NCI-H1092 treated with DMSO at 0.1 percent for 48 hours (cell line): ENCODE measurements at places on chromosomes 7 and 10.
A peak's percentile ranks its signal among the peaks of the same experiment; 100 is the strongest.

DNA sequence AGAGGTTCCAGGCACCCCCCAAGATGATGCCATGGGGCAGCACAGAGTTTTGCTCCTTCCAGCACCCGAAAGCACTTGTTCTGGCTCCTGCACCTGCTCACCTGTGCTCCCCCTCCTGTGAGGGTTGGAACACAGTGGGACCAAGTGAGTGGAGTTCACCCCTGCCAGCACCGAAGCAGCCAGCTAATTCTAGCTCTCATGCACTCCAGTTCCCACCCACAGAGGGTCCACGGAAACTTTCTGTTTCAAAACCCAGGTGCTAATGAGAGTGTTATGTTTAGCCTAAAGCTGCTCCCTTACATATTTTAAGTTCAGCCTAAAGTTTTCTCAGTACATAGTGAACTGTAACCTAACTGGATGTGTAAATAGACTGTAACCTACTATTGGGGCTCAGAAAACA is 42.6 kb upstream of the SLC35G1 start:
- no peak for DNase-seq

GRCh38 chr10:127386606-127387327 is 162.3 kb upstream of the NPS start:
- no peak for DNase-seq

DNA sequence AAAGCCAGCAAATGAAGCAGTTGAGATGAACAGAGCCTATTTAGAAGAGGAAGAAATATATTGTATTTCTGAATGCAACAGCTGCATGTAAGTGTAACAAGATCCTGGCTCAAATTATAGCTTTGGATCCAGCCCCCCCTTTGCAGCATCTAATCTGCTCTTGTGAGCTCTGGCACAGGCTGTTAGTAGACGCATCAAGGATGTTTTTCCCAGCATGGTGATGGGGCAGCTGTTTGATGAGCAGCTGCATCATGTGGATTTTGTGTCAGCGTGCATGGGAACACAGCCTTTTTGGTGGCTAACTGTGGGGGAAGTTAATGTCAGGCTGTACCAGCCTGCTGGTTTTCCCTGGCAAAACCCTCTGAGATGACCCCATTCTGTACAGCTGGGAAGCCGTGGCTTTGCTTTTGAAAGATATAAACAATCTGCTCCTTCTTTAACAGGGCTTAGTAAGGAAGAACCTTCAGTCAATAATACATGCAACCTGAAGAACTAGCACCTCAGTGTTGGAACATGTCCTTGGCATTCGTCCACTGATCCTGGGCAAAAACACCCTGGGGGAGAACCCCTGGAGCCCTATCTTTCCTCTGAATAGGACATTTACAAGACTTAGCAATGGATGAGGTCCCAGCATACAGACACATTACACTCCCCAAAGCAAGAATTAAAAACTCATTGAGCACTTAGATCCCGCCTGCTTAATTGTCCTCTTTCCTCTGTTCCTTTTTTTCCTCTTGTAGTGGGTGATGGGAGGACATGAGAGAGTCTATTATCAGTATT is 70.6 kb downstream of the NPS start:
- peak; percentile 77 for DNase-seq

DNA sequence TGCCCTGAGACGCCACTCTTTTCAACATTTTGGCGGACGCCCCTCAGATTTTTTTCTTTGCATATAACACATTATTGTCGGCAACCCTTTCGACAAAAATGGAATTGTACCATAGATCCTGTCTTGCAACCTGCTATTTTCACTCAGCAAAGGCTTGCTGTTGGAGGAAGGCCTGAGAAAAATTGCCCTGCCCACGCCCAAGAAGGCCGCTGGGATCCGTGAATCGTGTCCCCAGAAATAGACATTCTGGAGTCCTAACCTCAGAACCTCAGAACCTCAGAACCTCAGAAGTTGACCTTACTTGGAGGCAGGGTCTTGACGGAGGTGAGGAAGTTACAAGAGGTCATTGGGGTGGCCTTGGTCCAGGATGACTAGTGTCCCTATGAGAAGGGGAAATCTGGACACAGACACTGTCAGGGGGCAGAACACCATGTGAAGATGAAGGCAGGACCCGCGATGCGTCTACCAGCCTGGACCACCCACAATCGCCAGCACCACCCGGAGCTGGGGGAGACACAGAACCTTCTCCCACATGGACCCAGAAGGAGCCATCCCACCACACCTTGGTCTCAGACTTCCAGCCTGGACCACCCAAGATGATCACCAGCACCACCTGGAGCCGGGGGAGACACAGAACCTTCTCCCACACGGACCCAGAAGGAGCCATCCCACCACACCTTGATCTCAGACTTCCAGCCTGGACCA is 19.1 kb upstream of the DNAAF5 start:
- DNase-seq, result no peak

- no peak for DNase-seq
These were observed 63.7 kb downstream of the ZNRF2 start for GRCh38 chr7:30348083-30348560.

DNA sequence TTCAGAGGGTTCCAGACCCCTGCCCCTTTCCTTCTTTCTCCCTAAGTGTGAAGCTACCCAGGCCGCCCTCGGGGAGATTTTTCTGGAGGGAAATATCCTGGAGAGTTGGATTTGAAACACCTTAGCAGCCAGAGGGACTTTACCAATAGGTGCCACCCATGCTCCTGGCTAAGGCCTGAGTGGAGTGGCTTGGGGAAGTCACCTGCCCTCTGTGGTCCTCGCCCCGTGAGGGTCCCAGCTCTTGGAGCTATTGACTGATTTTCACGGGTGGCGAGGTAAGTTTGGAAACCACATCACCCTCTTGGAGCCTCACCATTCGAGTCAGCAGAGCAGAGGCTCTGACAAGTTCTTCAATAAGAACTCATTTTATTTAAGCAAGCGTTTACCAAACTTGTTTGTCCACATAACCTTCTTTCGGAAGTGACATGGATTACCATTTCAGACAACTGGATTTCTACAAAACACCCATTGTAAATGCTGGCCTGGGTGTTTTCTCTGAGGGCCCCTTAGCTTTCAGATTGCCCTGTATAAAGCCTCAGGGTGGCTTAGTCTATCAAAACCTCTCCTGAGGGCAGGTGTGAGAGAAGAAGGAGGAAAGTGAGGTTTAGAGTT is 20.4 kb downstream of the AQP1 start:
- DNase-seq, result no peak

DNA sequence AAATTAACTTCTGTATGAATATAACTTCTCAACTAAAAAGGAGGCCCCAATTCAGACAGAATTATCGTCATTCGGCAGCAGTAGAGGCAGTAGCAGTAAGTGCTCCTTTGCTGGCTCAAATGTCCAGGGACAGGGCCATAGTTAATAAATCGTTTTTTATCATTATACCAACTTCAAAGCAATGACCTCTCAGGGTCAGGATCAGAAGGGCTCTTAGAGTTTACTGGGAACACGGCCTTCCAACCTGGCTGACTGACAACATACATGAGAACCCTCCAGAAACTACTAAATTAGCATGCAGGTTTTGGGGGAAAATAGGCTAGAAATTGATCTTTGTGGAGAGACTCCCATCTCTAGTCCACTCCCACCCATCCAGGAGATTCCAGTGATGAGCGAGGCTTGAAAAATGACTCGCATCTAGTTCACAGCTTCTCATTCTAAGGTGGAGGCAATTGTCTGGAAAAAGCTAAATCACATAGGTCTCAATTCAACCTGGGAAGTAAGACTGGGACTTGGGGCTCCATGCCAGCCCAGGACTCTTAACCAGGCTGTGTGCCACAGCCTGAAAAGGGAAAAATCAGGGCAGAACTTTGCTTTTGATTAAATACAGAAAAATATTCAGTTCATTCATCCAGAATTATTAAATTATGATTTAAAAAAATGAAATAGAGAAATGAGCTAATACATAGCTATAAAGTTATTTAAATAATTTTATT is 84.6 kb downstream of the ABLIM1 start:
- no peak for DNase-seq

- no peak for DNase-seq
These were observed 5.4 kb downstream of the RAB11FIP2 start for GRCh38 chr10:118041316-118041715.

DNA sequence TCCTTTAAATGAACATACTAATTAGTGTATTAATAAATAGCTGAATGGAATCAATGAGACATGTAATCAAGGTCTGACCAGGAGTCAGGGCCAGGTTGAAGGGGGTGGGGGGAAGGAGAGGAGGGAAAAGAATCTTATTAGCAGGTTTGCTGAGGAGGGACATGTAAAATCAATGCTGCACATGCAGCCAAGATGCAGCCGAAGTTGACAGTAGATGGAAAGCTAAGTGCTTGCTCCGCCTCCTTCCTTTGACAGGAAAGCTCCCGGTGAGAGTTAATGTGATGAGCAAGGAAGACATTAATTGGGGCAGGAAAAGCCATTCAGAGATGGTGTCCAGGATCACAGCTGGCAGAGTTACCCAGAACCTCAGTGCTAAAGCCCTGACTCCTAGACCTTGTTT is 24.4 kb downstream of the PLXNA4 start:
- no peak for DNase-seq

- no peak for DNase-seq
These were observed 56.0 kb upstream of the ST8SIA6 start for GRCh38 chr10:17510242-17510908.

- no peak for DNase-seq
These were observed 10.5 kb downstream of the MBL2 start for GRCh38 chr10:52762088-52762487.

- no peak for DNase-seq
These were observed 32.9 kb downstream of the WIPI2 start for GRCh38 chr7:5222841-5223411.

DNA sequence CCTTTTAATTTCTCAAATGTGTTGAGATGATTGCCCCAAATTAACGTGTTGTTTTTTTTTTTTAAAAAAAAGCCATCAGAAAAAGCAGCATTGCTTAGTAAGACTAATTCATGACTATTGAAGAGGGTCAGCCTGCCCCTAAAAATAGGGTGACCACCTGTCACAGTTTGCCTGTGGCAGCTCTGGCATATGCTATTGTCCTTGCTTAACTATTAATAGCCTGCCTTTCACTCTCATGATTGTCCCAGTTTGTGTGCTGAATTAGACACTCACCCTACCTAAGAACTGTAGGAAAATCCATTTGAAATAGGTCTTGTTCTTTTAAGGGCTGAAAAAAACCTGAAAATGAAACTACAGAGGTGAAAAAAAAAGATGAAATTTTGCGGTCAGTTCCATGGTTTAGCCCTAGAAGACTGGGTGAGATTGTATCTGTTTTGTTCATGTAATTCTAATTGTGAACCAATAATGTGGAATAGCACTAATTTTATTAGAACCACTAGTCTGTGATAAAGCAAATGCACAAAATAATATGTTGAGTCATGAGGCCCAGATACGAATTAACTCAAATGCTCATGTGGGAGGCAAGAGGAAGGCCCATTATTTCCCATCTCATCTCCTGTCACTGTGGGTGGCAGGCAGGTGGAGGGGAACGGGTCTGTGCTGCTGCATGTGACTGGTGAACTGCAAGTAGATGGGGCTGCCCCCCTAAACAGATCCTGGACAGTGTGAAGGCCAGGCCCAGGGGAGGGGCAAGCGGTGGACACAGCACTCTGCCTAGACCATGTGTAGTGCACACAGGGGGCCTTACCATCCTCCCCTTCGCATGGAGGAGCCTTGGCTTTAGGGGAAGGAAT is 265.4 kb upstream of the NFE2L3 start:
- peak; percentile 25 for DNase-seq

DNA sequence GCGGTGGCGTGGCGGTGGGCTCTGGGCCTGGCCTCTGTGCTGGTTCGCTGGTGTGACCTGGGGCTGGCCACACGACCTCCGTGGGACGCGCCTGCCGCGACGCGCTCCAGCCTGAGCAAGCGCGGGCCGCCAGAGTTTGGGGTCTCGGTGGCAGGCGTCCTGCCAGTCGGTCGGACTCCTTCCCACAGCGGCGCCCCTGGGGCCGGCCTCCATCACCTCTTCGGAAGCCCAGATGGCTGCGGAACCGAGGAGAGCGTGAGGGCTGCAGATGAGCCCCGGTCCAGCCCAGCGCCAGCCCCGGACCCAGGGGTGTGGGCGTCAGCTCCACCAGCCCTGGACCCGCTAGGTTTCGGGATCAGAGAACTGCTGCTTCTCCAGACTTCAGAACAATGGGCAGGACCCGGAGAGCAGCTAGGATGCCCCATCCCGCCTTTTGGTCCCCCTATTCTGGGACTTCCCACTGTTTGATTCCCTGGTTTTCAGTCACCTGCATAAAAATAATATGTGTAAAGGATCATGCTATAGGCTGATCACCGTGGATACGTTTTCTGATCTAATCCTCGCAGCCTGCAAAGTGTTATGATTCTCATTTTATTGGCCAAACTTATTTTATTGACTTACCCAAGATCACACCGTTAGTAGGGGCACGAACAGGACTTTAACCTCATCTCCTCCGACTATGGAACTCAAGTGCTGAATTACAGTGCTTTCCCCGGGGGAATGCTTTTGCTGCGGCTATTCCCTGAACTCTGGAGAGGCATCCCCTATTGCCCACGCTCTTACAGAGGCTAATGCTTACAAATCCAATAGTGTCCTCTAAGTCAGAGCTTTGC is 2.8 kb downstream of the CYP26C1 start:
- no peak for DNase-seq

DNA sequence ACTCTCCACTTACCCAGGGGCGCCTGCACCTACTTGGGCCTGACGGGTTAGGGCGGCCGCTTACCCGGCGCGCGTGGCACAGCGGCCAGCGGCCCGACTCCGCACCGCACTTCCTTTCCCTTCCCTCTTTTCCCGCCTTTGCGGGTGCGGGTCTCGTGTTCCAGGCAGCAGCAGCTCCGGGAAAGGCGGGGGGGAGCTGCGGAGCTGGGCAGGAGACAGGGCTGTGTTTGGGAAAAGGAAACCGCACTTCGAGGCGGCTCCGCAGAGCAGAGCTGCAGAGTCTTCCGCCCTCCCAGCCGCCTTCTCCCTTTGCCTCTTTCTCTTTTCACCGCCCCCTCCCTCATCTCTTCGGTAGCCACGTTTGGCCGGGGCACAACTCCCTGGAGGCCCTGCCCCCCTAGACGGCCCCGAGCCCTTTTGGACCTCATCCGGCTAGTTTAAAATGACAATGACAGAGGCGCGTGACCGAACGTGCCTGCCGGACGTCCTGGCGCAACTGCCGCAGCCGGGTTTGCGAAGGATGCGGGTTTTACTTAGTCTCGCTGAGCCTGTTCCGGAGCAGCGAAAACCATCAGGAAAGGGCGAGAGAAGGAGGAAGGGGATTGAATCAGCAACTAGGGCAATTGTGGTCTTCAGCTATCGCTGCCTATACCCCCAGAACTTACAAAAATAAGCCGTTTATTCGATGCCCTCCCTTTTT is 7.9 kb upstream of the PAX2 start:
- DNase-seq, result no peak

GRCh38 chr7:7779888-7780287 is 61.5 kb upstream of the RPA3 start:
- DNase-seq, result no peak

DNA sequence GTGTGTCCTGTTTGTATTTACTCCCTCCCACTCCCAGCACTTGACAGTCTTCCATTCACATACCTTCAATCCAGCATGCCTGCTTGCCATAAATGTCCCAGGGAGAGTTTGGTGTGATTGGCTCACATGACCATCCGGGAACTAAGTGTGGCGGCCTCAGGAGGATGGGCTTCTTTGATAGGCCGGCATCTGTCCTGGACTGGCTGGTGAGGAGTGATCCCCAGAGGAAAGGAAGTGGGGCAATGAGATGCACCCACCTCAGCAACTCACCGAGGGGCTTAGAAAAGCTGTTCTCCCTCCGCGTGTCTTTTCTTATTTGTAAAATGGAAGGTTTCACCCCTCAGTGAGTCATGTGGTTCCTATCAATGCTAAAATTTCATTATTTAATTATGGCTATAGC is 14.9 kb upstream of the EBF3 start:
- DNase-seq, result no peak
